BJ (cell line): ENCODE measurements at places on chromosomes 7 and 10.

DNA sequence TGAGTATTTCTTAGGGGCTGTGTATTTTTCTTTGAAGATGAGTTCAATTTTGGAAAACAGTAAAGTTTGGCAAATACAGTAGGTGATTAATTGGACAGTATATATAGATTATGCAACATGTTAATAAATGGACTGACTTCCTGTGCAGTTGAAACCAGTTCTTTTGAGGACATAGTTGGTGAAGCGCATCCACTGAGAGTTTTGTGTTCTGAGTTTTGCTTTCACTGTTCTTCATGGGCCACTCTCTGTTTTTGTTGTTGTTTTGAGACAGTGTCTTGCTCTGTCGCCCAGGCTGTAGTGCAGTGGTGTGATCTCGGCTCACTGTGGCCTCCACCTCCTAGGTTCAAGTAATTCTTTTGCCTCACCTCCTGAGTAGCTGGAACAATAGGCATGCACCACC, 109.0 kb downstream of the SDHAF3 start:
- no peak for DNase-seq

GRCh38 chr10:109978481-109978880, 29.3 kb upstream of the ADD3 start:
- DNase-seq, result no peak

GRCh38 chr10:96367470-96367869, 8.7 kb upstream of the OPALIN start:
- no peak for DNase-seq

DNA sequence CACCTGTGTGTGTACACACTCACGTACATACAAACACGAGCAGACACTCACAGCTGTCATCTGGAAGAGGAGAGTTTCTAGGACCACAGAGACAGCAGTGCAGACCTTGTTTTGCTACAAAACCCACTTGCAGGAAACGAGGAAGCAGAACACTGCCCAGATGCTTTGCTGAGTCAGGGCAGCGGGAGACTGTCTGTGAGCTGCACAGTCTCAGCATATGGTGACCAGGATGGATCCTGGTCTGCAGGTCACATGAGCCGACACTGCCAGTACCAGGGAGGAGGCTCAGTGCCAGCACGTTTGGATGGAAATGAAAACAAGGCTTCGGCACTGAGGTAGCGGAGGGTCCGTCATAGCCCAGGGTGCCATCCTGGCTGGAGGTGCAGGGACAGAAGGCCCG, 117.6 kb upstream of the DPP6 start:
- DNase-seq, result no peak

DNA sequence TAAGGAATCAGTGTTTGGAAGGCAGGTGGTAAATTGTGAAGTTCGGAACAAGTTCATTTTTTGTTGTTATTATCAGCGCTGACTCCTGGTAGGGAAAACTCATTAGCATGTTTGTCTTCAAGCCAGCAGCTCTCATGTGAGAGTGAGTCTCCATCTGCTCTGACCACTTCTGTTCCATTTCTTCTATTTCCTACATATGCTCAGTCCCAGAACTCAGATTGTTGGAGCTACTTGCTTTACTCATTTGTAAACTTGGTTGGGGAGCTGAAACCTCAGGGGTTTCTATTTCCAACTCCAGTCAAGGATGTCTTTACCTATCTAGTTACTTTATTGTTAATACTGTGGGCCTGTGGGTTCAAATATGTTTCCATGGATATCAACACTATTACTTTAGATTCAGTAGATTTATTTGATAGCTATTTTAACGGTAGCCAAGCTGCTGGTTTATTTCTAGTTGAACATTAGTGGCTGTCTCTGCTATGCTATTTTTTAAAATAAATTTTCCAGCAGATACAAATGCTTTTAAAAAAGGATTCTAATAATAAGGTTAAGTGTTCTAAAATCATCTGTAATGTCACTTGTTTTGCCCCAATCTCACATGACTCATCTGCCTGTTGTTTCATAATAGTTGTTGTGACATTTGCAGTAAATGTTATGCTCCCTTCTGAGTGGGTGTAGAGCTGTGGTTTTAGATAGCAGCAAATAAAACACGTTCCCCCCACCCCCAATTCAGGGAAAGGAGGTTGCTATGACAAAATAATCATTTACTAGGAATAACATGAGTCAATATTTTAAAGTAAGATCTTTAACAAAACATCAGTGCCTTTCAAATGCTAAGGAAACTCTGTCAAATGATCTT, 143.3 kb downstream of the HDAC9 start:
- DNase-seq, result peak; percentile 86
